ENCODE measurements at places on chromosomes 11 and 22.

- DNase-seq: peak; percentile 24
Measured at GRCh38 chr11:117861151-117862018, 15.1 kb downstream of the FXYD6 start.

DNA sequence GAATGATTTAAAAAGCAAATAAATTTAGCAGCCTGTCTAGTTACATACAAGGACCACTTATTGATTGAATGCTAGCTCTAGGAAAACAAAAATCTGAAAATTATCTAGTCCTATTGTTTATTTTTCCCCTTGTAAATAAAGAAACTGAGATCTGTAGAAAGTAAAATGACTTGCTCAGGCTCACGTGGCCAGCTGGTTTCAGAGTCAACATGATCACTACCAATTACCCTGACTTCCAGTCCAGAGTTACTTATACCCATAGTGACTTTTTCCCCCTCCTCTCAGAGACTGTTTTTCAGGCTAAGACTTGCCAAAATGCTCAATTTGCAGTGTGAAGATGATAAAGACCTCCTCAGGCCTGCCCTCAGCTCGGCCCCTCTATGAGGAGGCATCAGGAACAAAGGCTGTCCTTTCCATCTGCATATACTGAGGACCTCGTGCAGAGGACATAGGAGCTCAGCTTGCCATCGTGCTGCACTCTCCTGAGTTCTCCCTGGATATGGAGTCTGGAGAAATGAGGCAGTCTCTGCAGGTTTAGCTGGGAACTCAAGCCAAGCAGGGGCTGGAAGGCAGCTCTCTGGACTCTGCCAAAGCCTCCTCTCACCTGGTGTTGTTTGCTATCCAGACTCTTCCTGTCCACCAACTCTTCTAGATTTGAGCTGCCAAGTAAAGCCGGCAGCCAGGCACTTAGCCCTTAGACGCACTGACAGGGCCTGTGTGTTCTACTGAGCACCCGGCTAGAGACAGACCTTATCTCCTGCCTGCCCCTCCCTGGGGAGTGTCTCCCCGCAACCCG lies 883.3 kb downstream of the NTM start:
- DNase-seq: no peak

DNA sequence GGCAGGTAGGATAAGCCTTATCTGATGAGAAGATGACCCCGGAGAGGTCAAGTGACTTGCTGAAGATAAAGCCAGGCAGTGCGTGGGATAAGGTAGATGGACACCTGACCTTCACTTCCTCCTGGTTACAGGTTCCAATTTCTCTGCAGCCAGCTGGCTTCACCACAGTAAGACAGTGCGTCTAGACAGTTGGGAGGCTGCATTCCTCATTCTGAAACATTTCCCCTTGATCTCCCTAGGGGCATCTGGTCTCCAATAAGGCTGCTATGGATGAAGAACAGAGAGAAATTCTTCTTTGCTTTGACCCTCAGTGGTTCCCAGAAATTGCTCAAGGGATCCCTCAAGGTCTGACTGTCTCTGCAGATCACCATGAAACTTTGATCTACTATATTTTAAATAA lies 211.3 kb downstream of the MYO18B start:
- DNase-seq: no peak

DNA sequence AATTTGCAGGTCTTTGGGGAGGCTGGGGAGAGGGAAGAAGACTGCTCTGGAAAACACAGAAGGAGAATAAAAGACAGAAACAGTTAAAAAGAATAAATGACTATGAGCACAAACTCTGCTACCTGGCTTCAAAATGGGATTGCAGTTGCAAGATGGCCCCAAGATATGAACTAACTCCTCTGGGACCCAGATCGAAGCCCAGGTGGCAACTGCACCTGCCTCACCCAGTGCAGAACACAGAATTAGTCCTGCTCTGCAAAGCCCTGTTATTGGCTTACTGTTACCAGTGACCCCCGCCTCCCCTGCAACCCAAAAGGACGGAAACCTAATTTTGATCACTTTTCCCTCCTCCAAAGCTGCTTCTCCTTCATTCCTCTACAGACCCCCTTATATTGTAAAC lies 35.9 kb upstream of the POU2AF1 start:
- DNase-seq: no peak

DNA sequence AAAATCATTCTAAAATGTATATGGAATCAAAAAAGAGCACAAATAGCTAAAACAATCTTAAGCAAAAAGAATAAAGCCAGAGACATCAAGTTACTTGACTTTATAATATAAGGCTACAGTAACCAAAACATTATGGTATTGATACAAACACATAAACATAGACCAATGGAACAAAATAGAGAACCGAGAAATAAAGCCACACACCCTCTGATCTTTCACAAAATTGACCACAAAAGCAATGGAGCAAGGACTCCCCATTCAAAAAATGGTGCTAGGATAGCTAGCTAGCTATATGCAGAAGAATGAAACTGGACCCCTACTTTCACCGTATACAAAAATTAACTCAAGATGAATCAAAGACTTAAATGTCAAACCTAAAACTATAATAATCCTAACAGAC lies 43.2 kb downstream of the GLYATL2 start:
- DNase-seq: no peak

GRCh38 chr11:207863-208180 lies 314 bp downstream of the RIC8A start:
- DNase-seq: no peak

DNA sequence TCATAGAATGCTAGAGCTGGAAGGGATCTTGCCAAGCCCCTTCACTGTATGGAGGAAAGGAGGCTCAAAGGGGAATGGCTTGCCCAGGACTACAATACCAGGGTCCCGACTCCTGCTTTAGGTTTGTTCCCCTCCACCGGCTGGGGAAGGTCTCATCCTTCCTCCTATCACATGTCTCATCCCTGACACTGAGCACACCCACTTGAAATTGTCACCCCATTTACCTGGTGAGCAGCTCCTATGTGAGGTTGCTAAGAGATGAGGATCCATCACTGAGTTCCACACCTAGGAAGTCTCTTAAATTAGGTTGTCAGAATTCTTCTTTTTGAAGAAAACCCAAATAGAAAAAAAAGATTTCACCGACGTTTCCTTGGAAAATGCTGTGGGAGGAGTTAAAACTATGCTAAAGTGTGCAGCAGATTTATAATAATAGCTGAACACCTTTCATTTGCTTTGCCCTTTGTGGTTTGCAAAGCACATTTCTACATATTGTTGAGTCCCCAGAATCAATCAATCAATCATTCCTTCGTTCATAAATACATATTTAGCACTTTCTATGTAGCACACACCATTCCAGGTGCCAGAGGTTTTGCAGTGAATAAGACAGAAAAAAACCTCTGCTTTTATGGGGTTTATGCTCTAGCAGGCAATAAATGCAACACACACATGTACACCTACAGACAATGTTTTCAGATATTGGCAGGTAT lies 91.7 kb downstream of the TENM4 start:
- no peak for DNase-seq

DNA sequence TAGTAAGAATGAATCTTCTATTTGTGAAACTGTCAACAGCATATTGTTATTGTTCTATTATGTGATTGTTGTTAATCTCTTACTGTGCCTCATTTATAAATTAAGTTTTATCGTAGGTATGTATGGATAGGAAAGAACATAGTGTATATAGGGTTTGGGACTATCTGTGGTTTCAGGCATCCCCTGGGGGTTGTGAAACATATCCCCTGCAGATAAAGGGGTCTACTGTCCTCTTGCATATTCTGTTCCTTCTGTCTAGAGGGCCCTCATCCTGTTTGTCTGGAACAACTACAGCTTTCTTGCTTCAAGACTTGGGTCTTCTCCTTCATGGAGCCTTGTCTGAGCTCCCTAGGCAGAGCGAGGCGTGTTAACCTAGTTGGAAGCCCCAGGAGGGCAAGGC lies 159.6 kb downstream of the KIRREL3 start:
- DNase-seq: no peak

- DNase-seq: no peak
Measured at GRCh38 chr11:120900643-120901042, 123.3 kb upstream of the TBCEL start.

DNA sequence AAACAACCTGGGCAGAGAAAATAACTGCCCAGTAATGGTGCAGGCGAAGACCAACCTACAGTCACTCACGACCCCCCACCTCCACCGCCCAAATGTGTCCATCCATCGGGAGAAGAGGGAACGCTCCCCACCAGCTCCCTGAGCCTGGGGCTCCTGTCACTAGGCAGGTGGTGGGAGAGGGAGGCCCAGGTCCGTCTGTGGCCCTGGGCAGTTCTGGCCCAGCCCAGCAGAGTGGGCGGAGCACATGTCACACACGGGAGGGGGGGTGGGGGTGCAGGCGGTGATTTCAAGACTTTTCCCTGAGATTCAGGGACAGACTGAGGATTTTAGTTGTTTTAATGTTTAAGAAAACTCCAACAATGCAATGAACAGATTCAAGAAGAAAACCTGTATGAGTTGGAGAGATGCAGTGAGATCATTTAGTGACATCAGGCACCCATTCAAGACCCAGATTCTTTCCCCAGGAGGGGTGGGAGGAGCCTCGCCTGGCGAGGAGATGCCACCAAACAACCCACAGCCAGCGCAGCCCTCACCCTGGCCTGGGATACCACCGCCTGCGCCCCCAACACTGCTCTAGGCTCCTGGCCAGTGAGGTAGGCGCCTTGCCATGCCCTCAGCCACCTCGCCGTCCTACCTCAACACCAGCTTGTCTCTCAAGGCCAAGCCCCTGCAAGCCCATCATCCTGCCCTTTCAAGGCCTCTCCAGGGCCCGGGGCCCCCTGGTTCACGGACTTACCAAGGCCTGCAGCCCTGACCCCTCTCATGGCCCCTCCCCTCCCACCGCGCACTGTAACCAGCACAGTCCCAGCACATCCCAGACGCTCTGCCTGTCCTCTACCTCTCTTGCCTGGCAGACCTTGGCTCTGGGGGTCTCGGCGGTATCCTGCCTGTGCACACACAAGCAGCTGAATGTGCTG lies 36.8 kb downstream of the TBX1 start:
- DNase-seq: no peak

GRCh38 chr11:86192519-86193257 lies 51.9 kb upstream of the EED start:
- no peak for DNase-seq

GRCh38 chr22:25645964-25646363 lies 81.5 kb downstream of the GRK3 start:
- no peak for DNase-seq

DNA sequence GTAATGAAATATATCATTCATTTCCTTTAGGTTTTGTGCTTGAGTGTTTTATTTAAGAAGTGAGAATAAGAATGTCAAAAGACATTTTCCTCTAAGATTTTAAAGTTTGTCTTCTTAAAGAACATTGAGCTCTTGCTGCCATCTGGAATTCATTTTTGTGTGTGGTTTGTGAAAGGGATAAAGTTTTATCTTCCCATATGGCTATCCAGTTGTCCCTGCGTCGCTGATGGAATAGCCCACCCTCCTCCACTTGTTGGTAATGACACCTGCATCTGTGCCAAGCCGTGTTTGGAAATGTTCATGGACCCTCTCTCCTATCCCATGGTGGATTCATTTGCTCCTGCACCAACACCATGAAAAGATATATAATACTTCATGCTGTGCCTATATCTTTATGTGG lies 901.5 kb downstream of the BRD1 start:
- DNase-seq: no peak

DNA sequence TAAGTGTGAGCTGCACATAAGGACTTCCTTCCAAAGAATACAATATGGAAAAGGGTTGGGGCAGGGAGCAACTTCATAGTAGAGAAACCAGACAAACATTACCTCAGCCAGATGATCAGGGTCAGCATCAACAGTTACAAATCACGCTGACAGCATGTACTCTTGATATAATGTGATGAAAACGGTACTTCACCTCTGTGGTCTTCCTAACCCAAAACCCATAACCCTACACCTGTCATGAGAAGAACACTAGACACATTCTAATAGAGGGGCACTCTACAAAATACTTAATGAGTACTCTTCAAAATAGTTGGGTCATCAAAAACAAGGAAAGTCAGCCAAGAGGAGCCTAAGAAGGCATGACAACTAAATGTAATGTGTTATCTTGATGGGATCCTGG lies 43.9 kb downstream of the RRAS2 start:
- no peak for DNase-seq

DNA sequence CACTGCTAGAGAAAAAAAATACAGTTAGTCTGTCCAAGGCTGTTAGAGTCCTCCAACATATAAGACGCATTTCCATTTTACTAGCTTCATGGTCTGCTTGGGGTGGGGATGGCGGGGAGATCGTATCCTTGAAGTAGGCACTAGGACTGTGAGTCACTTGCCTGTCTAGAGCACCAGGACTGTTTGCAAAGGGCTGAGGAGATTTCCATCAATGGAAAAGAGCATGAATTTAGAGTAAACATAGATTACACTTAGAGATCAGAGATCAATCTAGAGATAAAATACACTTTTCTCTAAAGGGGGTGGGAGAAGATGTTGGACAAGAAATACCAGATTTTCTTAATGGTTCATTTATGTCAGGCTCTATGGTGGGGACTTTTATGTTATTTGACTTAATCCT lies 1.7 kb upstream of the MS4A7 start:
- DNase-seq: no peak

DNA sequence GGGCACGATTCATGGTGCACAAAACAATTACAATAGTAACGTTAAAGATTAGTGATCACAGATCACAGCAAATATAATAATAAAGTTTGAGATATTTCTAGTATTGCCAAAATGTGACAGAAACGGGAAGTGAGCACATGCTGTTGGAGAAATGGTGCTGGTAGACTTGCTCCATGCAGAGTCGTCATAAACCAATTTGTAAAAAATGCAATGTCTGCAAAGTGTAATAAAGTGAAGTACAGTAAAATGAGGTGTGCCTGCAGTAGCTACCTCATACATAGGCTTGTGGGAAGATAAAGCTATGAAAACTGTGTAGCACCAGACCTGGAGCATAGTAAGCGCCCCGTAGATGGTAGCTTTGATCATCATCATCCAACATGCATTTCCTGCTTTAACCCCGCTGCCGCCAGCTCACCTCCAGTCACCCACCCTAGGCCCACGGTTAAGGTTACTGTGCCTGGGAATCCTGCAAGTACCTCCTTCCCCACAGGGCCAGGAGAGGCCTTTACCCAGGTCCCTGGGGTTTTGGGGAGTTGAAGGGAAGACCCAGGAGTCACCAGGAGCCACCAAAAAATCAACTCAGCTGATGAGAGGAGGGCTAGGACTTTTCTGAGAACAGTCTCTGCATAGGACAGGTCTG lies 59.2 kb downstream of the MYO7A start:
- no peak for DNase-seq

DNA sequence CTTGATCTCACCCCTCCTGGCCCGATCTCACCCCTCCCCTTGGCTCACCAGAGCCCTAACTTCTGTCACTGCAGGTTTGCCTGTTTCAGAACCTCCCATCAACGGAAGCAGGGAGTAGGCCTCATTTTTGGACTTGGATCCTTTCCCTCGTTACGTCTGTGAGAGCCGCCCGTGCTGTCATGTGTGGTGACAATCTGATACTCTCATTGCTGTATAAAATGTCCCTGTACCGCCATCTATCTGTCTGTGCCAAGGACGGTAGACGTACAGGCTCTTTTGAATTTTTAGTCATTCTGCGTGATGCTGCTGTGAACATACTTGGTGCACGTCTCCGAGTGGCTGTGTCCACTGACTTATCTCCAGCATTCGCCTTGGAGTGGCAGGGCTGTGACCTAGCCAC lies 1163.1 kb downstream of the BRD1 start:
- no peak for DNase-seq

GRCh38 chr11:102853956-102854355 lies 10.5 kb upstream of the MMP3 start:
- DNase-seq: no peak

Measured in HuH-7.5 (cell line).